Activated T-helper 1 cell treated with anti-CD3 and anti-CD28 coated beads, Interleukin-2, amount 50 U/mL, for 16 hours (primary cell): ENCODE measurements at places on chromosomes 3 and 15.

GRCh38 chr3:183226333-183226890, 26.6 kb upstream of the B3GNT5 start:
- no peak for DNase-seq

DNA sequence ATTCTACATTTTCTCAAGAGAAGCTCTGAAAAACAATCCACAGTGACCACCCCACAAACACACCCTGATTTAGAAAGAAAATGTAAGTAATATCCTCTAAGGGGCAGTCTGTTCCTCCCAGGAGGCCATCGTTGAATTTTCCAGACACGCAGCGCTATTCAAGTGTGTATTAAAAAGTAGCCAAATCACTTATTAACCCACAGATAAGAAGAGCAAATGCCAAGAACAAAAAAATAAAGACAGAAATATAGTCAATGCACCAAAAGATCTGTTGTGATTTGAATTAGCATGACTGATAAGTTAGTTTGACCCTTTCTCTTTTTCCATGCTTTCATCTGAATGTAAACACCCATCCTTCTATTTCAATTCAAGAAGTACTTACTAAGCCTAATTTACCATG, 622.8 kb upstream of the ZNF385D start:
- DNase-seq, result no peak

GRCh38 chr3:78221796-78222195, 1181.9 kb downstream of the ROBO2 start:
- DNase-seq, result no peak

DNA sequence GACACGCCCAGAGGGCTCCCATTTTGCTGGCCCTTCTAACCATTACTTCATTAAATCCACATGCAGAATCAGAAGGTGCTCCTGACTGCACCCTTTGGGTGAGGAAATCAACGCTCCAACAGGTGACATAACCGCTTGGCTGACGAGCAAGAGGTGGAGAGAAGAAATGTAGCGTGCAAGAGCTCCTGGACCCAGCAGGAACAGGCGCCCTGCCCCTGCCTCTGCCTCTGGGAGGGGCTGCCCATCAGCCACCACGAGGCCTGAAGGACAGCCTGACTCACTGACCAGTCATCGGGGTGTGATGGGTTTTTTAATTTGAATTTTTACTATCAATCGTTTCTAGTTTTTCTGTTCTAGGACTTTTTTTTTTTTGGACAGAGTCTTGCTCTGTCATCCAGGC, 218.2 kb downstream of the ADAMTS17 start:
- no peak for DNase-seq

DNA sequence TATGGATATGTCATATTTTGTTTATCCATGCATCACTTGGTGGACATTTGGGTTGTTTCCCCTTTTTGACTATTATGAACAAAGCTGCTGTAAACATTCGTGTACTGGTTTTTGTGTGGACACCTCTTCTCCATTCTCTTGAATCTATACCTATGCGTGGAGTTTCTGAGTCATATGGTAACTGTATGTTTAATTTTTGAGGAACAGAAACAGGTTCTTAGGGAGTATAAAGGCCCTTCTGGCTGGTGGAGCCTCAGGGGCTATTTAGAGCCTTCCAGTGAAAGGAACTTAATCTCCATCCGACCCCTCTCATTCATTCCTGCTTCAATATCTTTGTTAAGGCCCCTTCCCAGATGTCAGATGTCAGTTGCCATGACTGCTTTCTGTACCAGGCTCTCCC, 14.1 kb upstream of the CTXND1 start:
- DNase-seq, result no peak

- no peak for DNase-seq
Measured at GRCh38 chr3:134663721-134664456, 13.1 kb upstream of the KY start.

DNA sequence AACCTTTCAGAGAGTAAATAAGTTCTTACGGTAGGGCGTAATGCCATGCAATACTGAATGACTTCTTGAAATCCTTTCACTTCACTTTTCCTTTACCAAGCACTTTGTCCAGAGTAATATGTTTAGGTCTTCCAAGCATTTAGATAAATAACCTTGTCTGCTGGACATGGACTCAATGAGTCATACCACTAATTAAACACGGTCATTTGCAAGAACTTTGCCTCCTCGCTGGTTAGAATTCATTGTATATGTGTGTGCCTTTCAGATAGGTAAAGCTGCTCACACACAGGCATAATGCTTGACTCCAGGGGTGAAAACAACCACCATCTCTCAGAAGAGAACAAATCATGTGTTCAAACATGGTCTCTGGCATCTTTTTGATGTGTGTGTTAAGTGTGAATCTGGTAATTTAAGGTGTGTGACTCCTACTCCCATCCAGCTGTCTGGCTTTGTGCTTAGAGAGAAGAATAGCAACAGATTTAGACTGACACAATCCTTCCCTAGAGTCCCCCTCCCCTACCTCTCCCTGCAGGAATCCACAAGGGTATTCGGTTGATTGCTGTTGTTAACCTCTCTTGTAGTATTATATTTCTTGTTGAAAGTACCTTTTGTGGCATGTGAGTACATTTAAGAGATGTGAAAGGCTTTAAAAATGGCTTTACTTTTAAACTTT, 419.0 kb downstream of the CNTN4 start:
- DNase-seq, result no peak

- DNase-seq, result no peak
Measured at GRCh38 chr15:63950911-63951481, 95.3 kb downstream of the DAPK2 start.

DNA sequence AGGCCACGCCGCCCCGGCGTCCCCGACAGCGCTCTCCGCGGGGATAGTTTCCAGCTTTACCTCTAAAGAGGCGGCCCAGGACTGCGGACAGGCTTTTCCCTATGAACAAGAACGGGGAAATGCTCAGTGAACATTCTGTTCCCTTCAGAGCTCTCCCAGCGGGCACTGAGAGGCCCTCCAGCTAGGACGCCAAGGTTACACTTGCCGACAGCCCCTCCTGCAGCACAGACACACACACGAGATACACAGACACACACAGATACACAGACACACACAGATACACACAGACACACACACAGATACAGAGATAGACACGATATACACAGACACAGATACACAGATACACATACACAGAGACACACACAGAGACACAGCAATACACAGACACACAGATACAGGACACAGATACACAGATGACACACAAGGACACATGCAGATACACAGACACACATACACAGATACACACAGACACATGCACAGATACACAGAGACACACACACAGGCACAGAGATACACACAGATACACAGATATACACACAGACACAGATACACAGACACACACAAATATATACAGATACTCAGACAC, 533 bp upstream of the OCA2 start:
- no peak for DNase-seq

GRCh38 chr3:2856138-2857133, 253.7 kb downstream of the IL5RA start:
- no peak for DNase-seq

DNA sequence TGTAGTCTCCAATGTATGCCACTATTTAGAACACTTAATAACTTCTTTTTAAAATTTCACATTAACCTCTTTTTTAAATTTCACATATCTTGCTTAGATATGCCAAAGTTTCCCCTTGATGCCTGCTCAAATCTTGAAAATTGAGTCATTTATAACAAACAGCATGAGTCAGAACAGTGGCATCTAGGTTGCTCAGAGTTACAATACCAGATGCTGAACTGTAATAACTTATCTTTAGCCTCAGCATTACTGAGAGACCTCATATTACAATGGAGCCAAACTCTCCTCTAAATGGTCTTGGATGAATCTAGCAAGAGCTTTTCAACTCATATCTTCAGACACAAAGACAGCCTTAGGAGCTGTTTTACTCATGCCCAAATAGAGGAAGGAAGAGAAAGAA, 439.3 kb upstream of the ARPP21 start:
- no peak for DNase-seq

GRCh38 chr3:99114565-99115291, 213.2 kb upstream of the DCBLD2 start:
- DNase-seq, result no peak

DNA sequence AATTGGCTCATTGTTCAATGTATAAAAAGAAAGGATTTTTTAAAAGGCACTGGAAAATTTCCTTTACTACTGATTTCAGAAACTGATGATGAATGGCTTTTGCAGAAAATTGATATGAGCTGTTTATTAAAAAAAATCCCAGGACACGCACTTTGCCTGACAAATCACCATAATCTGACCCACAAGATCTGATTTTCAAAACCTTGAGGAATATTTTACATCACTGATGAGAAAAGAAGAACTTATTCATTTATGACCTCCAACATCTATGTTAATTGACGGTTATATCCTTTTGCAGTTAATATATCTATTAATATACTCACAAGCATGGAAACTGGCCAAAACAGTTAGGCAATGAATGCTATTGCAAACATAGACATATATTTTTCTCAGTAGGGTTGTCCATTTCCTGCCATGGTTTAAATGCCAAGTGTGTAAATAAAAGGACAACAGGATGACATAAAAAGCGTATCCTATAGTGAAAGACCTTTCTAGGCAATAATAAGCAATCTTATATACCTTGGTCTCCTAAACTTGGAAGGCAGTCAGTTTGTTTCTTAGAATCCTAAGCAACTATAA, 109.7 kb upstream of the SLC7A14 start:
- no peak for DNase-seq

DNA sequence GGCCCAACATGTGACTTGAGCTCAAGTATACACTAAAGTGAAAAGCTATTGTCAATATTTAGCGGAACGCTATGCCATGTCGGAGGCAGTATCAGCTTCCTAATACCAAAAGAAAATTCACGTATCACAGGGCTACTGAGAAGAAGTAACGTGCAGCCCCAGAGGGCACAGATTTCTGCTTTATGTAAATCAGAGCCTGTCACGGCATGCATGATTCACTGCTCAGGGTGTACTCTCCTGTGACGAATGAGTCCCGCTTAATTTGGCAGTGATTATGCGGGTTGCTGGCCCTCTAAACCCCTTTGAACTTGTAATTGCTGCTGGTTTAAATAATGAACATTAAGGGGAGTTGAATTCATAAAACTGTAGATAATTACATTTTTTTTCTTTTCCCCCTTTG, 85.3 kb downstream of the MEIS2 start:
- DNase-seq, result no peak

DNA sequence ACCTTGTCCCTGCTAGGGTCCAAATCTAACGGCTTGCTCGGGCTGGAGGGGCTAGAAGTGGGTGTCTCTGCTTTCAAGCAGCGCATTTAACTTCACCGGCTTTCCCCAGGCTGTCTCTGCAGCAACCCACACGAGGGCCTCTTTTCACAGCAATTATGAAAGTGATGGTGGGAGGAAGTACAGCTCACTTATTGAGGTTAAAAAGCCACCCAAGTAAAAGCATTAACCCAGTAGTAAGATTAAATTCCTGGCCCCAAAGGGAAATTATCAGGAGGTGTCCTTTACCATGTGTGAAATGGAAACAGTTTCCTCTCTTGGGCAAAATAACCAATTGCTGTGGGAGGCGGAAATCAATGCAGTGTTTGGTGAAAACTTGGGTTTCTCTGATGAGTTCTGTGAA, 41.1 kb downstream of the NGRN start:
- DNase-seq, result no peak

DNA sequence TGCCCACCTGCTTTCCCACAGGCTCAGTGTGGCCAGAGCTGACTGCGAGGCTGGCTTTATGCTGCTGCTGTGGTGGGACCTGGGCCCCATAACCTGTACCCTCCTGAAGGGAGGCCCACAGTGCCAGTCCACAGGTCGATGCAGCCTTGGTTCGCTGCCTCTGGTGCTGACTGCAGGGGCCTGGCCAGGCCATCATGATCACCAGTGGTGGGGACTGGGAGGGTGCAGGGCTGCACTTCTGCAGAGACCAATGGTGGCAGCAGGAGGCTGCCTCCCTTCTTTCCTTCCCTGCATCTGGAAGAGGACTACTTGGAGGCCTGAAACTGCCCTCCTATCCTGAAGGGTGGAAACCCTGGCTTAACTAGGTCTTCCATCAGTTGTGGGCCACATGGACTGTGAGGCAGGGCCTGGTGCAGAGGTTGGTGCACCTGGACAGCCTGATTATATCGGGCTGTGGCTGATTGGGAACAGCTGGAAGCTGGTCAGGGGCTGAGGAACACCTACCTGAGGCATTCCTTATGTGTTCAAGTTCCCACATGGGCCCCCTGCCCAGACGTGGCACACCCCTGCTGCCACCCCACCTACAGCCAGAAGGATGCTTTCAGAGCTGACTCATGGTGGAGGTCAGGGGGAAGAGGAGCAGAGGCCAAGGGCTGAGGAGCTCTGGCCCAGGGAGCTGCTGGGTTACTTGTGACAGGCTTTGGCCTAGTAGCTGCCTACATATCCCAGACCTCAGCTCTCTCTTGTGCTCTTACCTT, 29.8 kb downstream of the POMGNT2 start:
- no peak for DNase-seq

DNA sequence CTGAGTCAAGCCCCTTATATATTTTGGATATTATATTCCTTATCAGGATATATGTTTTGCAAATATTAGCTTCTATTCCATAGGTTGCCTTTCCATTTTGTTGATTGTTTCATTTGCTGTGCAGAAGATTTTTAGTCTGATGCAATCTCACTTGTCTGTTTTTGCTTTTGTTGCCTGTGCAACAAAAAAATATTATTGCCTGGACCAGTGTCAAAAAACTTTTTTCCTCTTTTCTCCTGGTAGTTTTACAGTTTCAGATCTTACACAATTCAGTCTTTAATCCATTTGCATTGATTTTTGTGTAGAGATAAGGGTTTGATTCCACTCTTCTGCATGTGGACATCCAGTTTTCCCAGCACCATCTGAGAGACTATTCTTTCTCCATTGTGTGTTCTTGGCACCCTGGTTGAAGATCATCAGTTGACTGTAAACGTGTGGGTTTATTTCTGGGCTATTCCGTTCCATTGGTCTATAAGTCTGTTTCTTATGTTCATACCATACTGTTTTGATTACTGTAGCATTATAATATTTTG, 228.9 kb upstream of the NR2E3 start:
- no peak for DNase-seq

DNA sequence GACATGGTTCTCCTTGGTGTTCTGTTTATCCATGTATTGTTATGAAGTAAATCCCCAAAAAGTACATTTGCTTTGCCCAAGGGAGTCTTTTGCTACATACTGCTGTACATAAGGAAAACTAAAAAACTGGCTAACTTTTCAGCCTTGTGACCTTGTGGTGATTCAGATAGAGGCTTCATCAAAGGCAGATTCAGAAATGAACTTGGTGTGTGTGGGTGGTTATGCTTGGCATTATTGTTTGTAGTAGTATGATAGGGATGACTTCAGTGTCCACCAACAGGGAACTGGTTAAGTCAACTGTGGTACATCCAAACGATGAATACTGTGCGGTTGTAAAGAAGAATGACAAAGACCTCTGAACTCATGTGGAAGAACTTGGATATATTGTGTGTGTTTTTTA, 75.6 kb upstream of the CHRNB4 start:
- DNase-seq, result no peak

DNA sequence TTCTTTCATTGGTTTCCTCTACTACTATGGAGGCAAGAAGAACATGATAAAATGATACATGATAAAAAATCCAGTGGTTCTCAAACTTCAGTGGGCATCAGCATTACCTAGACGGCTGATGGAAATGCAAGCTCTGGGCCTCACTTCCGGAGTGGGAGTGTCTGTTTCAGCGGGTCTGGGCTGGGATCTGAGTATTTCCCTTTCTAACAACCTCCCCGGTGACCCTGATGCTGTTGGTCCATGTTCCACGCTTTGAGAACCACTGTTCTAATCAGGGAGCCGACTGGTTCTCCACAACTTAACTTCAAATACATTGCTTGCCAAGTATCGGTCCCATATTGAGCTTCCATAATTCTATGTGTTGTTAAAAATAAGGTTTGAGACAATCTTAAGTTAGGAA, 712.3 kb upstream of the LMCD1 start:
- DNase-seq, result no peak
